Cortex of kidney (tissue), 1 donor: ENCODE measurements at places on chromosomes 6 and 20.

- no peak for DNase-seq
These were observed 984 bp downstream of the TNFRSF21 start for GRCh38 chr6:47308552-47309290.

DNA sequence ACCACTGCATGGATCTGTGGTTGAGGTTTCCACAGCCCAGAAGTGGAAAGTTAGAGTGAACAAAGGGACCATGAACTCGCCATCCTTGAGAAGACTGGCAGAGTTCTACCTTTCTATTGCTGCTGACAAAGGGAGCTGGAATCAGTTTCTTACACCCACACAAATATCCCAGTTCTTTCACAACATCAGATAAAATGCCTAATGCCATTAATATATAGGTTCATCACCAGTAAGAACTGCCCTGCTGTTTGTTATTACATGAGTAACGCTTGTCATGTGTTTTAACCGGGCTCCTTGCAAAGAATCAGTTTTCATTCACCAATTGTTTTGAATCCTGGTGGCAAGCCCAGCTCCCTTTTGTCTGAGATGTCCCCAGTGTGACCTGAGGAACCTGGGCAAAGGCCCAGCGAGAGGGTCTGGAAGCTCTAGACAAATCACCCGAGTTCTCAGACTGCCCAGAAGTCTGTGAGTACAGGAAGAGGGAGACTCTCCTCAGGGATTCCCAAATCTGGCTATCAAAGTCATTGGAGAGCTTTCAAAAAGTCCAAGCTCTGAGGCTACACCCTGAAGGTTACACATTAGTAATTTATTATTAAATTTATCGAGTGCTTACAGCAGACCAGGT, 7.5 kb upstream of the CD164 start:
- DNase-seq, result no peak

DNA sequence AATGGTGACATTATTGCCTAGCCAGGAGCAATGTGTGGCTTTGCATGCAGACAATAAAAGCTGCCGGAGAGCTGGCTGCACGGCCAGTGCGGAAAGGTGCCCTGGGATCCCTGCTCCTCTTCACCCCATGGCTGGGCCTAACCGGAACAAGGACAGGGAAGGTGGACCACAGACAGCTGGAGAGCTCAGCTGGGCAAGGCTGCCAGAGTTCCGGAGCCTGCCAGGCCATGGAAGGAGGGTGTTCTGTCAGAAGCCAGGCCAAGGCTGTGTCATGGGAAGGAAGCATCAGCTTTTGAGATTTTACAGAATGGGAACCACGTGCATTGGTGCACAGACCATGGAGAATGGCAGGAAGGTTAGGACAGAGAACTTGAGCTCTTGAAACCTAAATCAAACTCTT, 25.0 kb downstream of the MAP1LC3A start:
- DNase-seq, result no peak

DNA sequence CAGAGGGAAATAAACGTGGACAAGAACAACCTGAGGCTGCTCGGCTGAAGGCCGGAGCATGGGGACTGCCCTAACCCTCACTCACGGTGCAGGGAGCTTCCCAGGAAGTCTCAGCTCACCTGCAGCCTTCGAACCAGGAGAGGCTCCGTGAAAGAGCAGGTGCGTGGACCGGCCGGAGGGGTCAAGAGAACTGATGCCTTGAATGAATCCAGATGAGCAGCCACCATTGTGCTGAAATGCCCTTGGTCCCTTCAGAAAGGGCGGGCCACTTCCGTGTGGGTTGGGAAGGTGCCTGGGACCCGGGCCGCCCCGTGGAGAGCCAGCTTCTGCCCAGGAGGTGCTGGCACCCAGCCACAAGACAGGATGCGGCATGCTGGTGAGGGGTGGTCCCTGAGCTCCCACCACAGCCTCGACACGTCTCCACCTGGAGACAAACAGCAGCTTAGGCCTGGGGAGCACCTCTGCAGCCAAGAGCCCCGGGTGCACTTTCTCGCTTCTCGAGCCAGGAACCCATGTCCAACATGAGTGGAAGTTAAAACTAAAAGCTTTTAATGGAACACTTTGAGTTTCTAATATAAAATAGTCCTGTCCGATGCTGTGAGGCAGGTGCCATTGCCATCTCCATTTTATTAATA, 83.5 kb downstream of the TTLL2 start:
- DNase-seq, result no peak

GRCh38 chr20:43375591-43375990, 82.1 kb upstream of the SRSF6 start:
- no peak for DNase-seq

- no peak for DNase-seq
These were observed 684.2 kb downstream of the HTR1B start for GRCh38 chr6:76779068-76779467.

DNA sequence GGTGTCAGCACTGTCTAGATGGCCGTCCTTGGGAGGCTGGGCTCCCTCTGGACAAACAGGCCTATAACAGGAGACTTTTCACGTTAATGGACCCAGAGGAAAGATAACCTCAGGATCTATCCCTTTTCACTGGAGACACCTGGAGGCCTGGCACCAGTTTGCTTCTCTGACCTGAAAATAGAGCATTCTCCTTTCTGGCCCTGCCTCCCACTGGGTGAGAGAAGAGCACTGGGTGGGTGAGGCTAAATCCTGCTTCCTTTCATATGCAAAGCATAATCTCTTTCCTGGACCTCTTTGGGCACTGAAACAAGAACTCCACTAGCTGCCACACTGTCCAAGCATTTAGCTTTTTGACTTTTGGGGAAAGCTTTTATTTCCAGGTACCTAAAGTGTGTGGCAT, 78.3 kb downstream of the FOXO3 start:
- DNase-seq, result no peak

DNA sequence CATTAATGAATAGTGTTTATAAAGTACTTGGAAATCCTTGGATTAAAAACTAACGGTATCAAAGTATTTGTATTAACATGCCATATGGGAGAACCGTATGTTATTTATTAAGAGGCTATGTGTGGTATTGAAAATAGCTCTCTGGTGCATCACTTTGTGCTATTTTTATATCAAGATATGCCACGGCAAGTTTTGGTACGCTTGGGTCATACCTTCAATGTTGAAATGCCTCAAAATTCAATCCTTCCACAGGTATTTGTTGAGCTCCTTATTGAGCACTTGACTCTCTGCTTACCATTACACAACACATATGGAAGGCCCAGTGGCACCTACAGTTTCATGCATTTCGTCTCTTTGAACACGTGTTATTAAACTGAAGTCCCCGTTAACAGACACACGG, 647.9 kb downstream of the KIF16B start:
- no peak for DNase-seq

DNA sequence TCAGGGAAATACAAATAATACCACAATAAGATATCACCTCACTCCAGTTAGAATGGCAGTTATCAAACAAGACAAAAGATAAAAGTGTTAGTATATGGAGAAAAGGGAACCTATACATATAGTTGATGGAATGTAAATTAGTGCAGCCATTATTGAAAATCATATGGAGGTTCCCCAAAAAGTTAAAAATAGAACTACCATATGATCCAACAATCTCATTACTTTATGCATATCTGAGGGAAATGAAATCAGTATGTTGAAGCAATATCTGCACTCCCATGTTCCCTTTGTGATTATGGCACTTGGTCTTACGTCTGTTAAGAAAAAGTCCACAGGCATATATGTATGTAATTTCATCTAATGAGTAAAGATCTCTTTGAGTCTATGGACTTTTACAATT, 96.9 kb downstream of the STXBP5 start:
- no peak for DNase-seq

DNA sequence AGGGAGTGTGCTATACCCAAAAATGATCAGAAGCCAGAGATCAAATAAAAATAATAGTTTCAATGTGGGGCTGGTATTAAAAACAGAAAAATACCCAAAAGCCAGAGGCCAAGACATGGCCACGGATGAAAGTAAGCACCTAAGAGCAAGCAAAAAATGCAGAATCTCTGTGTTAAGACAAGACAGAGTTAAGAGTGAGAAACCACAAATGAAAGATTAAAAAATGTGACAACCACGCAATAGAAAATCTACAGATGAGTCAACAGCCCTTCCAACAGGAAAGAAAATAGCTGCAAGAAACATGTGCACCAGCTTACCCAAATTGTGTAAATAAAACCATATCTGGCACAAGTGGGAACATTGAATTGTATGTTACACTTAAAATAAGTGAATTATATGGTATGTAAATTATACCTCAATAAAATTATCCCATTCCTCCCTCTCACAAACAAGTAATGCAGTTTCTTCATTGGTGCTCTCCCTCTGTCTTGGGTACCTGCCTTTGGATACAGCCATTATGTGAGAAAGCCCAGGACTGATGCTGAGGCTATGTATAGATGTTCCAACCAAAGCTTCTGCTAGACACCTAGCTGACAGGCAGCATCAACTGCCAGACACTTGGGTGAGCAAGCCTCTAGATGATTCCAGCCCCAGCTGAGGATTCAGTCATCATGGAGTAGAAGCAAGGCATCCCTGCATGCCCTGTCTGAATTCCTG, 55.3 kb upstream of the UFL1 start:
- no peak for DNase-seq

DNA sequence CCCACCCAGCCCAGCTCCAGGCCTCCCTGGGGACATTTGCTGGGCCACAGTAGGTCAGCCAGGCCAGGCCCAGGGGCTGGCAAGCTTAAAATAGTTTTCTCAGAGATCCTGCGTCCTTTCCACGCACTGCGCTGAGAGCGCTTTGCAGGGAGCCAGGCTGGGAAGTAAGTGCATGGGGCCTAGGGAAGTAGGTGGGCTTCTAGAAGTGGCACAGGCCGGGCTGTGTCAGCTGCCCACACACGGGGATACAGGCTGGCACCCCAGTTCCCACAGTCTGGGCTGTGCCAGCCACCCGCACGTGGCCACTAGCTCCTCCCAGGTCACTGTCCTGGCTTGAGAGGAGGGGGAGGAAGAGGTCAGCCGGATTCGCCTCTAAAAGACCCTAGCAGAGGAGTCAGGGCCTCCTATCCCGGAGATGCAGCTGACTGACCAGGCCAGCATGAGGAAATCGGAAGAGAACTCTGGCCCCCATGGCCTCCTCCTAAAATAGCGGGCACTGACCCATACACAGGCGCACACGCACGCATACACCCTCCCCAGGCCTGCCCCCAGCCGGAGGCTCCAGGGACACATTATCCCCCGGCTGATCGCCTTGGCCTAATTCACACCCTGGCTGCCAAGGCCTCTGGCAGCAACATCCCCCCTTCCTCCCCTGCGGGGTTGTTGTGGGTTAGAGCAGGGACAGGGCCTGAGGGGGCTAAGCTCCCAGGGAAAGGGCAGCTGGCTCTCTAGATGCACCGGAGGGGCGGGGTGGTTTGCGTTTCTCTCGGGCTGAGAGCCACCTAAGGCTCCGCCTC, 5.4 kb downstream of the SLCO4A1 start:
- DNase-seq, result no peak

- no peak for DNase-seq
These were observed 14.9 kb downstream of the ZBTB2 start for GRCh38 chr6:151376440-151376839.
